ENCODE measurements at places on chromosomes 6 and 20.

- no peak for DNase-seq
These were observed 130.0 kb downstream of the BTBD9 start for GRCh38 chr6:38509713-38510112.

DNA sequence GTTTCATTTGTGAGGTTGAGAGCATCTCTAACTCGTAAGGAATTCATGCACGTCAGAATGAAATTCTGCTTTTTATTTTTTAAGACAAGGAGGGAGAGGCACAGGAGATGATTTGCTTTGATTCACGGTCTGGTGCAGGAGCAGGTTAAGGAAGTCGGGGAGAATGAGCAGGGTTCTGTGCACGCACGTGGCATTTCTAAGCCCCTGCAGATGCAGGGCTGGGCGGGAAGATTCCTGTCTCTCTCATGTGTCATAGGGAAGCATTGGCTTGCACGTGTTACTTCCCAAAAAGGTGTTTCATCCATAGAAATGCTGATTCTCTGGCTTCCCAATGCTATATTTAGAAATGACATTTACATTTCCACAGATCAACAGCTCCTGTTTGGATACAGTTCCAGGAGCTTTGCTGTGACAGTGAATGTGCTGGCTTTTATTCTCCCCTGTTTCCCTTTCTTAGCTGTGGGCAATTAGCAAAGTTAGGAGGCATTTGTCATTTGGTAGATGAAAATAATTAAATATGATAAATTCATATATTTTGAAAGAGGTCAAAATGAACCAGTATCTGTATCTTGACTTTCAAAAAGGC is 119.7 kb upstream of the ZFP64 start:
- no peak for DNase-seq

GRCh38 chr6:12030993-12031550 is 19.0 kb downstream of the HIVEP1 start:
- DNase-seq, result no peak

DNA sequence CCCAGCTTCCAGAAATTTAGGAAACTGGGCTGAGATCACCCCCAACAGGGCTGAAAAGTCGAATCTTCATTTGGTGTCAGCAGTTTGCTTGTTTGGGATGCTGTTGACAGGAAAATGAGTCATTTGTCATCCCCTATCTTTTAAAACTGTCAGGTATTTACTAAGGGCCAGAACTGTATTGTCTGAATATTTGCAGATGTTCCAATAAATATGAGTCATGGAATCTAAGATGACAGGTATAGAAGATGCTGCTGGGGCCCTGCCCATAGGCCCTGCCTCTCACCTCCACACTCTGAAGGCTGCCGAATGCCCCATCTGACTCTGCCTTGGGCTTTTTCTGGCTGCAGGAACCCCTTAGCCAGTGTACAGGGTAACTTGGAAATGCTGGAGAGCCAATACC is 3.9 kb downstream of the ETV7 start:
- no peak for DNase-seq

GRCh38 chr20:6055161-6055783 is 1.4 kb upstream of the LRRN4 start:
- DNase-seq, result no peak

DNA sequence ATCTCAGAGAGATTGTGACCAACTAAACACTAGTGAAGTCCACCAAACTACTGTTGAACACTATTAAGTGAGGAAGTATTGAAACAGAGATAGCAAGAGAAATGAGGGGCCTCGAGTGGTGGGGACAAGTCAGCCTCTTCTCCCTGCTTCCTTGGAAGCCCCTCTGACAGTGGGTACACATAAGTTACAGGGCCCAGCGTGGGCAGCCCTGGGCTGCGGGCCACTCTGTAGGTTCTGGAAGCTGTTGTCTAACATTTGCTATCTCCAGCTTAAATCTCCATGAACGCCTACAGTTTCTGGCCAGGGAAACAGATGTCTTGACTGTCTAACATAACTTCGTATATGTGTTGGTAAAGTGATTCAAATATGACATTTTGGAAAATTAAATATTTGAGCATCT is 71.4 kb downstream of the KLHL32 start:
- no peak for DNase-seq

GRCh38 chr6:139219746-139220145 is 72.1 kb downstream of the TXLNB start:
- DNase-seq, result no peak

DNA sequence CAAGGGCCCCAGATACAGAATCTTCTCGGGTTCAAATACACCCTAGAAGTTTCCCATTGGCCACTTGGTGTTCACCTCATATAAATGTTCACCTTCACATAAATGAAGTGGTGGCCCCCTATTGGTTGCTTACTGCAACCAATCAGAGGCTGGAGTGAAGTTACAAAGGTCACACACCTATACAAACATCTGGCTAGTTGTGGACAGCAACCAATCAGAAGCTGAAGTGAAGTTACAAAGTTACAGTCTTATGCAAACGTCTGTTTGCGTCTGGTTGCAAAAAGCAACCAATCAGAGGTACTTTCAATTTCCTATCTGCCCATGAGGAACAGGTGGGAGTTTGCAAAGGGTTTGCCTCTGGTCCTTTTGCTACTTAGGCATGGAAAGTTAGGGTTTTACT is 206.5 kb upstream of the BMP2 start:
- DNase-seq, result no peak

- no peak for DNase-seq
These were observed 3.5 kb upstream of the NT5DC1 start for GRCh38 chr6:116096979-116097816.
